ENCODE measurements at places on chromosomes 4 and X.

DNA sequence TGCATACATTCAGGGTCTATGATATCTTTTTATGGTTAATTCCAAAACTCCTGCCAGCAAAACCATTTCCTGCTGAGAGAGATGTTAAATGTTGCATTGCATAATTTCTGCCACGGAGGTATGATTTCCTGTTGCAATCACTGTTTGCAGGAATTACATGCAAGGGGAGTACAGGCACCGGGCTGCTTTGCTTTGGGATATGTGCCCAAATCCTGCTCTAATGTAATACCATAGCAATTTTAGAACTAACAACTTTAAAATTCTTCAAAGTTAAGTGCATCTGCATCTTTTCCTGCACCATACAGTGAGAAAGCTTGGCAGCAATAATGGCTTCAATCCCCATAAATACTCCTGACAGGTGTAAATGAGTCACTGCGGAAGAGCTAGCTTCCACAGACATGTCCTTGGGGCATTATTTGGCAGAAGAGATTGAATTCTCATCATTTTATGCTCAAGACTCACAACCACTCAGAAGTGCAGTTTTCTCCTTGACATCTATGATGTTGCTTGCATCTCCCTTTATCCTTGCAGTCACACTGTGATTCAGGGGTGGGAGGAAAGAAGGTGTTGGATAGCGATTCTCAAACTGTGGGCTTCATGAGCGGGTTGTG, 29.6 kb downstream of the TRIM2 start:
- no peak for DNase-seq

GRCh38 chr4:79173186-79173585, 152.7 kb downstream of the NAA11 start:
- DNase-seq = no peak

- no peak for DNase-seq
Measured at GRCh38 chr4:129971419-129971818, 875.5 kb downstream of the C4orf33 start.

DNA sequence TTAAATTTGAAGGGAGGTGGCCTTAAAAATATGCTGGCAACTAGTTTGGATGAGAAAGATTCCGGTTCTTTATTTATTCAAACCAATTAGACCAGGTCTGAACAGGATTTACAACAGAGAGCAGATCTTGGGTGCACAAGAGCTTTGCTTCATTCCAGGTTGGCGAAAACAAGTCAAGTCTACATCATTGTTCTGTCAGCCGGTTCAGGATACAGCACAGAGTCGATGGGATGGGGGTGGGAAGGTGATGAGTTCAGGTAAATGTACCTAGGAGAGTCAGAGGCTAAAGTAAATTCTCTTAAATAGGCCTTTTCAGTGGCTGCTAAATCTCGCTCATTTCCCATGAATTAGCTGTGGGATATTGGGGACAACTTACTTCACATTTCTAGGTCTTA, 882 bp upstream of the STIM2 start:
- DNase-seq = no peak

DNA sequence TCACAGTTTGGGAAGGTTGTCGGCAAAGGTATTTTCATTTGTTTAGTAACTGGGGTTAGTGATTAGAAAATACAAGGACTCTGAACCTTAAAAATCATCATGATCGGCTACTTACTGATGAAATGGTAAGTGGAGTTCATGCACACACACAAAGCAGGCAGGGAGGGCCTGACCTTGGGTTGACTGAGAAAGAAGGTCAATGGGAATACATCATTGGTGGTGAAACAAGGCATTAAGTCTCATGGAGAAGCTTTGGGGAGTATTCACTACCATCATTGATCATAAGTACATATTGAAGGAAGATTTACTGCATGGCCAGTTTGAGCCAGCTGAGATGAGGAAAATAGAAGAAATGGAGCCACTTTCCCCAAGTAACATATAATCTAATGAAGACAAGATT, 74.4 kb downstream of the LUZP4 start:
- DNase-seq = no peak

DNA sequence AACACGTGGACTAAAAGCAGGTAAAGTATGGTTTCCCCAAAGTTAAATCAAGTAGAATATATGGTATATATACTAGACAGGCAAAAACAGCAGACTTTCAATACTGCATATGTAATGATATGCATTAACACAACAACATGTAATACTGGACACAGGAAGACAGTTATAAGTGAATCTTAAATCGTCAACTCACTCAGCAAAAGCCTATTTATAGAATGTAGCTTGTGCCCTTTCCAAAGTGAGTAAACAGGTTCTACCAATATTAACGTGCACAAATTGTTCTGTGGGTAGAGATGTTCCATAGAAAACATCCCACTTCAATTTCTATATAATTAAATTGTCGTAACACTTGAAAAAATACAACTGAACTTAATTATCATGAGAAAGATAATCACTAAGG, 30.6 kb downstream of the FAM241A start:
- no peak for DNase-seq

Data from CD4-positive, alpha-beta T cell treated with Interleukin-2 at 100 ng/mL for 4 hours (primary cell).